HFF-Myc (cell line): ENCODE measurements at places on chromosomes 1 and 21.

- DNase-seq = no peak
Measured at GRCh38 chr1:10594595-10595223, 120.0 kb downstream of the PEX14 start.

DNA sequence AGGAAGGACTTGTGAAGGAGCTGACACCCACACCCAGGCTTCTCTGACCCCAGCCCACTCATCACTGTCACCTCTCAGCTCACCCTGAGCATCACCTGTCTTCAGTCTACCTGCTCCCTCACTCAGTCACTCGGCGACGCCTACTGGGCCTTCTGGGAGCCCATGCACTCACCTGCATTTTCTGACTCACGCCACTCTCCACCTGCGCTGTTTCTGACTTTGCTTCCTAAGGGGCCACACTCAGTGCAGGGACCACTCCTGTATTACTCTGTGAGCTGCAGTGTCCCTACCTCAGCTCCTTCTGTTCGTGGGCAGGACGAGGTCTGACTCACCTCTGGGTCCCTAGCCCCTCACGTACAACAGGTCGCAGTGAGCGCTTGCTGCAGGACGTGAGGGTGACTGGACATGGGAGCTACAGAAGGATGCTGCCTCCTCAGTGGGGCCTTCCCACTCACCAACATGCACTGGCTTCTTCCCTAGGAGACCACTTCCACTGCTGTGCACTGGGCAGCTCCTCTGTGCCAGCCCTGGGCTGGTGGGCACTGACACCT, 102.3 kb downstream of the GLIS1 start:
- DNase-seq = no peak

- DNase-seq = no peak
Measured at GRCh38 chr1:223645903-223646302, 19.6 kb downstream of the CAPN8 start.

GRCh38 chr1:201582705-201583442, 43.9 kb downstream of the NAV1 start:
- no peak for DNase-seq

DNA sequence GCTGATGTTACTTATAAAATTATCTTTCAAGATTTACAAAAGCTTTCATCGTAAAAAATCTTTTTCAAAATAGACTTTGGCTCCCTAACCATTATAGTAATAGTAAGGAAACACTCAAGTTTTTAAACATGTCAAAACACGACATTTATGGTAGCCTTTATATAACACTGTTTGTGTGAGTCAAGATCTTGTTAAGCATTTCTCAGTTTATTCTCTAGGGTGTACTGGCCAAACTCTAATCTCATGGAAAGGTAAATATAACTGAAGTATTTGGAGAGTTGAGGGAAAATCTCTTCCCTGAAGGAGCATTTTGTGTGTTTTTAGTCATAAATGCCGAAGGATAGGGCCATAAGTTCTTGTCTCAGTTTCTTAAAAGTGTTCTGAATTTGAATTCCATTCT, 790.9 kb upstream of the NCAM2 start:
- DNase-seq = no peak

- DNase-seq = no peak
Measured at GRCh38 chr1:85867189-85867588, 159.0 kb upstream of the ZNHIT6 start.

DNA sequence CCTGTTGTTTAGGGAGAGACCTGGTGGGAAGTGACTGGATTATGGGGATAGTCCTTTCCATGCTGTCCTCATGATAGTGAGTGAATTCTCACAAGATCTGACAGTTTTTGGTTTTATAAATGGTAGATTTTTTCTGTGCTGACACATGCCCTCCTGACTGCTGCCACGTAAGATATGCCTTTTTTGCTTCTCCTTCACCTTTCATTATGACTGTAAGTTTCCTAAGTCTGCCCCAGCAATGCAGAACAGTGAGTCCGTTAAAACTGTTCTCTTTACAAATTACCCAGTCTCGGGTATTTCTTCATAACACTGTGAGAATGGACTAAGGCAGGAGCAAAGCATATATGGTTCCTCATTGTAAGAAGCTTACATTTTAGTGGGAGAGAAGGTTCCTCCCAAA, 1727.2 kb downstream of the NCAM2 start:
- DNase-seq = no peak

DNA sequence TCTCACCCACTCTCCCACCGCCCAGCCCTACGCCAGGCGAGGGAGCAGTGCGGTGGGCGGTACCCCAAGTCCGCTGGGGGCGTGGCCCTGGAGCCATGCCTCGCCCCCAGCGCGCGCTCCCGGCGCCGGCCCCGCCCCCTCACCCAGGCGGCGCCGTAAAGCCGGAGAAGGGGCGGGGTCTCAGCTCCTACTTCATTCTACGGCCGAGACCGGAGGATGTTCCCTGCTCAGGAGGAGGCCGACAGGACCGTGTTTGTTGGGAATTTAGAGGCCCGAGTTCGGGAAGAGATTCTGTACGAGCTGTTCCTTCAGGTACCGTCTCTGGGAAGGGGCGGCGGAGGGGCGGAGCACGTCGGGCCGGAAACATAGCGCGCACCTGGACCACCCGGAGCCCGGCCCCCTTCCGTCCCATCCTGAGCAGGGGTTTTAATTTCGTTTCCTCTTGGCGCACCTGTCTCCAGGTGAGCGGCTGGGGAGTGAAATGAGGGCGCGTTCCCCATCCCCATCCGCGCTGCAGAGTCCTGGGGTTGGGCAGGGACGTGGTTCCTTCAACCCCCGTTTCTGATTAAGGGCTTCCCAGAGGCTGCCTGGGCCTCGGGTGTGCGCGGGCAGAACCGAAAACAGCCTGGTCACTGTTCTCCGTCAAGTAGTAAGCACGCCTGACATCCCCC, at the start of gene RBM11:
Gene RBM11, plus strand, starts transcription at position 187 of the 671 bp plus-strand sequence. Its CDS starts 30 bp downstream, at position 217.
- peak; percentile 4 for DNase-seq

GRCh38 chr1:81848880-81849682, 48.3 kb downstream of the ADGRL2 start:
- no peak for DNase-seq

DNA sequence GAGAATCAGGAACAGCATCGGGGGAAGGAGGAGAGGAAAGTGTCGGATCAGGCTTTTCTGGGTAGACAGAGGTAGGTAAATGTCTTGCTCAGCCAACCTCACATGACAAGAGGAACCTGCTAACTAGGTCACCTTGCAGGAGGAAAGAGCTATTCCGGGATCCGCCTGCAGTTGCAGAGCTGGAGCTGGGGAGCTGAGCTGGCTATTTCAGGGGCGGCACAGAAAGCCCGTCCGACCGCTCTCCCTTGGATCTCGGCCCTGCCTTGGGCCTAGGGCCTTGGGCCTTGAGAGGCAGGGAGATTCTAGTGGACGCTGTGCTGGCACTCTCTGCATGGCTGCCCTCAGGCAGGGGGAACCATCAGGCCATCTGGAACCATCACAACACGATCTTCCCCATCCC, 56.5 kb upstream of the CTPS1 start:
- DNase-seq = no peak

DNA sequence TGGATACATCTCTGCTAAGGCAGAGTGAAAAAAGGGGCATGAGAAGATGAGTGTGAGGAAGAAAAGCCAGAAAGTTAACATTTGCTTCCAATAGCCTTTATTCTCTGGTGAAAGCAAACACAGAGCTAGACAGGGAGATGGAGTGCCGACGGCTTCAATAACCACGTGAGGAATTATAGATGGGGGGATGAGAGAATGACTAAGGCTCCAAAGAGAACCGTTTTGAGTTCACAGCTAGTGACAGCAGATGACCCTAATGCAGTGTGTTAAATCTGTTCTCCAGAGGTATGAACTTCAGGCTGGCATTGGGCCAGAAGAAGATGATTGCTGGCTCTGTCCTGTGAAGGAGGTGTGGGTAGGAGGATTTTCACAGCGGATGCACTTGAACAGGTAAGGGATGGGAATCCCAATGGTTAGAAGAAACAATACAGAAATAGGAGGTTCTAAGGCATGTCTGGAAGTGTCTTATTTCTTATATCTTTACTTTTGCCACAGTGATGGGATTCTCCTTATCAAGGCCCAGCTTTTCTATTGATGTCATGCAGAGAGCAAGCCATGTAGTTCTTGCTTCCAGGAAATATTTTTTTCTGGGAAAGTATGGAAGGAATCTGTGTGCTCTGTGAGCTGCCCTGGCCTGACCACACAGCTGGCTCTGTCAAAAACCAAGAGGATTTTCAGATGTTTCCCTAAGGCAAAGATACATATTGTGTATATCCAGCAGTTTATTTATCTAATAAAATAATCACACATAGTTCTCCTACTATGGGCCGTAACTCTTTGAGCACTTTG, 573.8 kb downstream of the LTN1 start:
- no peak for DNase-seq

- DNase-seq = no peak
Measured at GRCh38 chr1:7010534-7011200, 225.4 kb downstream of the CAMTA1 start.

GRCh38 chr1:43492826-43493225, 37.9 kb upstream of the PTPRF start:
- DNase-seq = no peak

DNA sequence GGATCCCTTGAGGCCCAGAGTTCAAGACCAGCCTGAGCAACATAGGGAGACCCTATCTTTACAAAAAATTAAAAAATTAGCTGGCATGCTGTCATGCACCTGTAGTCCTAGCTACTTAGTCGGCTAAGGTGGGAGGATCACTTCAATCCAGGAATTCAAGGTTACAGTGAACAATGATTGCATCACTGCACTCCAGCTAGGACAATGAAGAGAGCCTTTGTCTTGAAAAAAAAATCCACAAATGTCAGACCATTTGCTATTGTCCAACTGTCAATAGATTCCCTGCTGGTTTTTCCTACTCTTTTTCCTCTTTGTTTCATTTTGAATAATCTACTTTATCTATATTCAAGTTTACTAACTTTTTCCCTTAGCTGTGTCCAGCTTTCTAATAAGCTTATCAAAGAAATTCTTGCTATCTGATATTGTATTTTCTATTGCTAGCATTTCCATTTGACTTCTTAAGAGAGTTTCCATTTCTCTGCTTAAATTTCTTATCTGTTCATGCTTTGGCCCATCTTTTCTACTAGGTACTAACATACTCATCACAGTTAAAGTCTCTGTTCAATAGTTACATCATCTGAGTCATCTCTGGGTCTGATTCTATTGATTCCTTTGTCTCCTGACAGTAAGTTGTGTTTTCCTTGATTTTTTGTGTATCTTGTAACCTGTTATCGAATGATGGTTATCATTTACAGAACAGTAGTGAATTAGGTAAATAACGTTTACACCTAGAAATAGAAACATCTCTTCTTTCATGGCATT, 14.8 kb downstream of the MT1HL1 start:
- DNase-seq = no peak

DNA sequence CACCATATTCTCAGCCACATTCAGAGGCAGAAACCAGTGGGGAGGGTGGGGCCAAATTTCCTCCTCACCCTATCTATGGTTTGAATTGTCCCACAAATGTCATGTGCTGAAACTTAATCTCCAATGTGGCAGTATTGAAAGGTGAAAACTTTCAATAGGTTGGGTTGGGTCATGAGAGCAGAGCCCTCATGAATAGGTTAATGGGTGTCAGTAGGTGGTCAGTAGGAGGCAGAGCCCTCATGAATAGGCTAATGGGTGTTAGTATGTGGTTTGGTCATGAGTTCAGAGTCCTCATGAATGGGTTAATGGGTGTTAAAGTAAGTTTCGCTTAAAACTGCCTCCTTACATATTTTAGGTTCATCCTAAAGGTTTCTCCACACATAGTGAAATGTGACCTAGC, 170.0 kb downstream of the FCRL5 start:
- DNase-seq = no peak

GRCh38 chr21:45562402-45562801, 20.2 kb upstream of the SLC19A1 start:
- DNase-seq = no peak

DNA sequence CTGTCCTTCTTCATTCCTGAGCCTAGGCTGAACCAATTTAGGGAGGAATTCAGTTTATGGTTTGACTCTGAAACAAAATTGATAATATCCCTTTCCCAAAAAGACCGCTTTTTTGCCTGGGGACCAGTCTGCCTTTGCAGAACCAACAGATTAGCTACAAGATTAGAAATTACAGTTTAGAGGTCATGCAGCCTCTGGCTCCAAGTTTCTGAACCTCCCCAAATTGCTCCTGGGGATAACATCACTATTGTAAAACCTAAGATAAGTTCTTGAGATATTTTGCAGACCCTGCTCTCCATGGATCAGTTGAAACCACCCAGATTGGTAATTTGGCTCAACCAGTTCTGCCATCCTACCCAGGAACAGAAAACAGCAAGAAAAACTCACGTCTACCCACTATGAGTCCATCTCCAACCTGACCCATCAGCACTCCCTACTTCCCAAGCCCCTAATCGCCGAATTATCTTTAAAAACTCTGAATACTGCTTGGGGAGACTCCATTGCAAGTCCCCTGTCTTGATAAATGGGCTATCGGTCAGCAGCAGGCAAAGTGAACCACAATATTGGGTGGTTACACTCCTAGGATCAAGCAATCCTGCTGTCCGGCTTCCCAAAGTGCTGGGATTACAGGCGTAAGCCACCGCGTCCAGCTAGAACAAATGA, 605 bp upstream of the RABGGTB start:
- no peak for DNase-seq

GRCh38 chr21:32279377-32279680, 480 bp upstream of the MIS18A start:
- no peak for DNase-seq

GRCh38 chr1:84969489-84970250, 27.2 kb downstream of the MCOLN2 start:
- DNase-seq = no peak

- DNase-seq = no peak
Measured at GRCh38 chr1:29381426-29381825, 145.1 kb downstream of the PTPRU start.

GRCh38 chr1:116962987-116963639, 38.4 kb upstream of the CD101 start:
- DNase-seq = no peak

- no peak for DNase-seq
Measured at GRCh38 chr1:58804853-58805565, 21.2 kb upstream of the JUN start.

DNA sequence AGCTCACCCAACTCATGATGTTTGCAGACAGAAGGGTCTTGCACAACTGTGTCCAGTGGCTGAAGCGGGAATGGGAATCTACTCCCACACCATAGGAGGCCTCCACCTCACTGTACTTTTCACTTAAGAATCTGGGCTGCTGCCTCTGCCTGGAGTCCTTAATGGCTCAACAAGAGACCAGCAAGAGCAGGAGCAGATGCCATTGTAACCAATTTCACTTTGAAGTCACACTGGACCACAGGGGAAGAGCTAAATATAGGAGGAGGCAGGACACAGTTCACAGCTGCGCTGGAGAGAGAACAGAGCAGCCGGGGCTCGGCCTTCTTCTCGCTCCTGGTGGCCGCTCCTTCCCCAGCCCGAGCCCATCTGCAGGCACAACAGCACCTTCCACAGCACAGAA, 120.4 kb downstream of the SIPA1L2 start:
- DNase-seq = no peak

- no peak for DNase-seq
Measured at GRCh38 chr1:14240265-14240664, 358.2 kb upstream of the KAZN start.

GRCh38 chr1:24344090-24344742, 25.1 kb downstream of the GRHL3 start:
- no peak for DNase-seq
